ENCODE measurements at places on chromosomes 3 and 15. TPM values are rescaled to one million over a fixed set of nuclear protein-coding genes. Genes with fewer than 3 reads are reported as not detected.

Gene SNURF
- 1.4 TPM for total RNA-seq

GRCh38 chr15:92807971-92808571 is 92.1 kb upstream of the CHD2 start:
- peak overlapping the region; percentile 93 for H3K27ac ChIP-seq
- H3K4me1 ChIP-seq, result peaks cover 41% of the 10 kb centered on the region
- no peak overlapping the region for H3K4me3 ChIP-seq
- H3K27me3 ChIP-seq, result no peaks in the 10 kb centered on the region
- DNase-seq, result no peak
- H3K36me3 ChIP-seq, result no peaks in the 10 kb centered on the region

GRCh38 chr15:66823601-66824000 is 121.6 kb downstream of the SMAD6 start:
- no peak overlapping the region for H3K4me3 ChIP-seq
- no peak overlapping the region for H3K27ac ChIP-seq
- DNase-seq, result no peak
- no peaks in the 10 kb centered on the region for H3K27me3 ChIP-seq

- peak overlapping the region; percentile 51 for H3K27ac ChIP-seq
- H3K4me1 ChIP-seq, result peaks cover 62% of the 10 kb centered on the region
- peak; percentile 50 for DNase-seq
- H3K27me3 ChIP-seq, result no peaks in the 10 kb centered on the region
- H3K4me3 ChIP-seq, result no peak overlapping the region
- no peaks in the 10 kb centered on the region for H3K36me3 ChIP-seq
Measured at GRCh38 chr3:111761309-111761795, 97.7 kb upstream of the PHLDB2 start.

GRCh38 chr15:35195649-35196048 is 110.6 kb upstream of the NANOGP8 start:
- no peak overlapping the region for H3K4me3 ChIP-seq
- no peak overlapping the region for H3K27ac ChIP-seq
- no peaks in the 10 kb centered on the region for H3K4me1 ChIP-seq
- no peaks in the 10 kb centered on the region for H3K36me3 ChIP-seq
